ENCODE measurements at places on chromosomes 3 and 15.

DNA sequence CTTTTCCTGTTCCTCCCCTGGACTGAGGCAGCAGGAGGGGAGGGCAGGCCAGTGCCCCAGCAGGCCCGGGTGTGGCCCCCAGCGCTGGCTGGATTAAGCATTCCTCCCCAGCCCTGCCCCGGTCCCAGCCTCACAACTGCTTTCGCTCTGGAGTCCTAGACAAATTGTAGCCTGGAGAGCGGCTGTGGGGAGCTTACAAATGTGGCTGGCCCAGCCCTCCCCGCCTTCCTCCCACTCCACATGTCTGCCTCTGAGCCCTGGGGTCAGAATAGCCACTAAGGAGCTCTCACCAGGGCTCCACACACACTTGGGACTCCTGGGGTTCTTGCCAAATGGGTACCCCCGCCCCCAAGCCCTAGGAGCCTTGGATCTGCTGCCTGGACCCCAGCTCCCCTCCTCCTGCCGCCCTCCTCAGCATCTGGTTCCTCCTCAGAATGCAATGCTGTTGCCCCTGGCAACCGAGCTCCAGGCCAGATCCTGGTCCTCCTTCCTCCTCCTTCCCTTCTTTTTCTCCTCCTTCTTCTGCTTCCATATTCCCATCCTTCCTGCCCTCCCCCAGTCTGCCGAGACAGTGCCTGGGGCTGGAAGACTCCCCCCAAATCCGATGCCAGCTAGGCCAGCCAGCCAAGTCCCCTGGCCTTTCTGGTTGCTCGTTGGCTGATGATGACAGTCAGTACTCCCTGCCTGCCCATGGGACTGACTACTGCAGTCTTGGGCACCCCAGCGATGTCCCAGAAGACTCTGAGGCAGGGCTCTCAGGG lies 91.1 kb downstream of the LINGO1 start:
- no peak for DNase-seq

GRCh38 chr3:101588616-101589015 lies 14.6 kb downstream of the PCNP start:
- DNase-seq = no peak

- DNase-seq = no peak
Measured at GRCh38 chr3:128503164-128503651, 10.2 kb upstream of the GATA2 start.

DNA sequence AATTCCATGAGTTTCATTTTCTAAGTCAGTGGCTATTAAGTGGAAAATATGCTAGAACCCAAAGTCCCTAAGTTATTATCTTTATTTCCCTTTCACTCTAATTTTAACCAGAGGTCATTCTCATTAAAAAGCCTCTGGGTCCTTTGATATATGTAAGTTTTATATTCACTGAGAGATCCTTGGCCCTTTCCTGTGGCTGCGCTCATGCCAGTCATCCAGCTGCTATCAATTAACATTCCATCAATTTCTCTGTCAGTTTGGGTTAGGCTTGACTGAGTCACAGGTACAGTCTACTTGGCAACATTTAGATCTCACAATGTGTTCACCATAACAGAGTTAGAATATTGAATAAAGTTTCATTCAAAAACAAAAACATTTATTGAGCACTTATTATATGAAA lies 58.0 kb upstream of the FBN1 start:
- no peak for DNase-seq

DNA sequence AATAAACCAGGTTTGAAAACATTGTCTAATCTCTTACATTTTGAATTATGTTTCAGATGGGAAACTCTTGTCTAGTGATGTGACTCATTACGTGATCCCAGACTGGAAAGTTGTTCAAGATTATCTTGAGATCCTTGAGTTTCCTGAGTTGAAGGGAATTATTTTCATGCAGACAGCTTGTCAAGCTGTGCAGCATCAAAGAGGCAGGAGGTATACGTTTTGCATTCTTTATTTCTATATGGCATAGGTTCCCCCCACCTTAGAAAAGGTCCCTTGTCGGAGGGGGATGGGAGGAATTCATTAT lies 1.5 kb downstream of the DIS3L start:
- no peak for DNase-seq

GRCh38 chr3:72791161-72791560 lies 57.1 kb downstream of the SHQ1 start:
- no peak for DNase-seq

DNA sequence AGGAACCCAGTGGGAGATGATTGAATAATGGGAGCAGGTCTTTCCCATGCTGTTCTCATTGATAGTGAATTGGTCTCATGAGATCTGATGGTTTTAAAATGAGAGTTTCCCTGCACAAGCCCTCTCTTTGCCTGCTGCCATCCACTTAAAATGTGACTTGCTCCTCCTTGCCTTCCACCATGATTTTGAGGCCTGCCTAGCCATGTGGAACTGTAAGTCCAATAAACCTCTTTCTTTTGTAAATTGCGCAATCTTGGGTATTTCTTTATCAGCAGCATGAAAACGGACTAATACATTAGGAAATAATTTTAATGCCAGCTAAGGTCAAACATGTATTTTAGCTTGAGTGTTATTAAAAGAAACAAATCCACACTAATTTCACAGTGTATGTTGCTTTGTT lies 517.6 kb upstream of the ALCAM start:
- DNase-seq = no peak
